Fibroblast of skin of right quadriceps (primary cell): ENCODE measurements at places on chromosomes 5 and 9.

DNA sequence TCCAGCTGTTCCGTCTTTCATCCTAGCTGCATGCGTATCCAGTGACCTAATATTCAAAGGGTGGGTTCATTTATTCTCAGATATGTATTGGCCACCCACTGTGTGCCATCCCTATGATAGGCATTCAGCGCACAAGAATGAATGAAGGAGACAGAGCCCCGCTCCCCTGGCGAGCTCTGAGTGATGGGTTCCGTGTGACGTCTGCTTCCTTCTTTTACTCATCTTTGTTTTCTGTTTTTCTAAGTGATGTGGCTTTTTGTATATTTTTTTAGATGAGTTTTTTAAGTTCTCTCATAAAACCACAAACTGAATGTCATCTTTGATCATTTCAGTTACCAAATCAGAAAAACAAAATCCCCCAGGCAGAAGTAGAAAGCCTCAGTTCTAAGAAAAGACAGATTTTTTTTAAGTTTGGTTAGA, 168.3 kb upstream of the OTULINL start:
- DNase-seq = peak; percentile 29

DNA sequence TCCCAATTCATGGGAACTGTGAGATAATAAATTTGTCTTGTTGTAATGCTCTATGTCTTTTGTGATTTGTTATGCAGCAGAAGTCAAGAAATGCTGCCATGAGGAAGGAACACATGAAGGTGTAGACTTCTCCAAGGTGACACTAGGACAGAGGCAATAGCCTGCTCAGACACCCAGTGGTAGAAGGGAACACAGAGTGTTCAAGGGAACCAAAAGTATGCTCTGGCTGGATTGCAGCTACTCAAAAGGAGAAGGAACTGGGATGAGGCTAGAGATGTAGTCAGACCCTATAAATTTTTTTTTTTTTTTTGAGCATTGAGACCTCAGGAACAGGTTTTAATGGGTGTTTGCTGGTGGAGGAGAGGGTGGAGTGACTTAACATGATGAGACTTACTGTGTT, 232.5 kb downstream of the PARP8 start:
- no peak for DNase-seq

DNA sequence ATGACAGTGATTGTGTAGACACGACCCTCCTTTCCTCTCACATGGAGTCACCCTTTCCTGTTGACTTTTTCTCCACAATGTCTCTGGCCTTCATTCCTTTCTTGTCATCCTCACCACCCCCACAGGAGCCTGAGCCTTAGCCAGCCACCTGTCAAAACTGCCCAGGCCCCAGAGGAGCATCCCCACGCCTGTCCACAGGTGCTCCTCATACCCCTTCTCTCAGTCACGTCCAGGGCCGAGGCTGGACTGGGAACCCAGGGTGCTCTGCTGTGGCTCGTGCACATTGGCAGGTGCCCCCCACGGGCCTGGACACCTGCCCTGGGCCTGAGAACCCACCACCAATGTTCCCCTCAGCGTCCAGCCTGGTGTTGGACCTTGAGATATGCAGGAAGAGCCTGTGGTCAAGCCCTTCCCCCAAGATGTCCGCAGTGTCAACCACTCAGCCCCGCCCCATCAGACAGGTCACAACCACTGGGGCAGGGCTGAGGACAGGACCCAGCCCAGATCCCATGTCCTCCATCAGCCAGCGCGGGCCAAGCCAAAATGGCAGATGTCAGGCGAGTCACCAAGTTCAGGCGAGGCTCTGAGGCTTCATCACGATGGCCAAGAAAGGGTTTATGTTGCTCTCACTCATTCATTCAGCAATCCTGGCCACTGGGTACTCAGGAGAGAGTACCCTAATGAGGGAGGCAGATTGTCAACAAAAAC, 65.8 kb upstream of the STXBP1 start:
- DNase-seq = no peak

DNA sequence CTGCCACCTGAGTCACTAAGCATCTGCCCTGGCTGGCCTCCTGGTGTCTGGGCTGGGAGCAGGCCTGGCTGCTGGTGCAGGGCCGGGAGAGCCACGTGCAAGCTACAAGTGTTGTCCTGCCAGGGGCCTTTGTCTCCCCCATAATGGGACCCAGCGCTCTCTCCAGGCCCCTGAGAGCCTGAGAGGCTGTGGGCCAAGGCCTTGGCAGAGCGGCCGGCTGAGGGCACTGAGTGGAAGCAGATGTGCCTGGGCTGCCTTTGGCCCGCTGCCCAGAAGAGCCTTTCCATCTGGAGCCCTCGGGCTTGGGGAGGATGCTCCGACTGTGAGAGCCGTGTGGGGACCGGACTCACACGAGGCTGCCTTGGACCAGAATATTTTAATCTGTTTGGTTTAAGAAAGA, 185.5 kb downstream of the RGS3 start:
- peak; percentile 55 for DNase-seq

DNA sequence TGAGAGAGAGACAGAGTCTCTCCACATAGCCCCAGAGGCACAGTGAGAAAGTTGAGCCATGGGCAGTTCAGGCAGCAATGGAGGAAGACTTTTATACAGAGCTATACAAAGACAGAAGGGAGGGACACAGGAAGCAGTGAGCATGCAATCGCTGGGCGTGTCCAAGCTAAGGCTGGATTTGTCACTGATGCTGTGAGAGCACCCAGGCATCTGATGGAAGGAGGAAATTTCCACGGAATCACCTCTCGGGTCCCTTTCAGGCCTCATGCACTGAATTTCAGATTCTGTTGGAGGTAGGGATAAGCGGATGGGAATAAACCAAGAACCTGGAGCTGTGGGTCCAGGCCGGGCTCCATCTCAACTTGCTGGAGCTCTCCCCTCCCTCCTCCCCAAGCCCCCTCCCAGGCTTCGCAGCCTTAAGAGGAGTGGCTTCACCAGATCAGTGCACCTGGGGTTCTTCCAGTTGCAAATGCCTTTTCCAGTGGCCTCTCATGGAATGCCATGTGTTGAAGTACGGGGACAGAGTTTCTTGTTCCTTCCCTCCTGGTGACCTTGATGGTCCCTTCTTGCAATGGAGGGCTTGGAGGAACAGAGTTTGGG, 114.8 kb upstream of the ALDH1B1 start:
- DNase-seq = no peak

DNA sequence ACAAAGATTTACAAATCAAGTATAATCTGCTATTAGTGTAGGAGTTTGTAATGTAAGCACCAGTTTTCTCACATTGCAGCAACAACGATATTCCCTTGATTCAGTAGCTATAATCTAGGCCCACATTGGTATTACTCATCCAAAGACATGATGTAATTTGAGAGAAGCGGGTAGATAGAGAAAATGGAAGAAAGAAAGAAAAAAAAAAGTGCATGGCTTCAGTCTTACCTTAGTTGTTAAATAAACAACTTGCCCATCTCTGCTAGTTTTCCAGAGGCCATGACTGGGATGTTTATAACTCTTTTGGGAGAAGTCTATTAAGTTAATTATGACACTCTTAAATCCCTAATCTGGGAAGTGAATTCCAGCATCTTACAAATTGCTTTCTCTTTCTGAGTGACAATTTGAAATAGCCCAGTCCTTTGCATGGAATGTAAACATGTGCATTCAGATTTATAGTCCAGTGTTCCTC, 2.8 kb downstream of the MELK start:
- peak; percentile 60 for DNase-seq

- DNase-seq = peak; percentile 1
Measured at GRCh38 chr9:103037508-103038477, 42.7 kb downstream of the CYLC2 start.

GRCh38 chr9:100125910-100126309, 26.9 kb downstream of the INVS start:
- DNase-seq = no peak

DNA sequence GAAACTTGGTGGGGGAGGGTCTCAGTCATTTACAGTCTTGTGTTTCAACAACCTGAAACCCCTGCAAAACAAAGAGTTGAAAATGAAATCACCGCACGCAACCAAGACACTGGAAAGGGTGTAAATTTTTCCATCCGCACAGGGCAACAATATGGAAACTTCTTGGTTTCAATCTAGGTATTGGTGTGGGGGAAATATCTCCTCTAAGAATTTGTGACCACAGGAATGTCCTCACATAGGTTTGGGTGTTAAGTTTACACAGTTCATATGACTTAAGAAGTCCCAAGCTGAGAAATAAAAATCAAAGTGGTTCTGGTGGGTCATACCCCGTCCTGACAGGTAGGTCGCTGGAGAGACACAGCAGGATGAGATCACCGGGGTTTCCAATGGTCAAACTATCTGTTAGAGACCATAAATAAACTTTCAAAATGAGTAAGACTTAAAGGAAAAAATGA, 51.9 kb upstream of the PIP5K1B start:
- DNase-seq = no peak

DNA sequence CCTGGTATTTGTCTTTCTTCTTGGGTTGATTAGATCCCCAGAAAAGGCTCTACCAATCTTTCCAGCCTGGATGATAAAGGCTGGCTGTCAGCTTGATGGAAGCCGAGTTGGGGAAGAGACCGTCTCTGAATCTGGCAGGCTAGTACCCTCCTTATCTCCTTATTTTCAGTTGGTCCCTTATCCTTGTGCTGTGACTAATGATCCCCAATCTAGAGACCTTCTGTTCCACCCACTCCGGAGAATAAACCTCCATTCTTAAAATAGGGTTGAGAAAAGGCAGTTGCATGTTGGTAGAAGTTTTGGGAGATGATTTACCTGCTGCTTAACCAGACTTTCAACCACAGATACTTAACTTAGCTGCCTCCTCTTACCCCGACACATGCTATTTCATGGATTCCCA, 52.3 kb downstream of the PRKACG start:
- no peak for DNase-seq

DNA sequence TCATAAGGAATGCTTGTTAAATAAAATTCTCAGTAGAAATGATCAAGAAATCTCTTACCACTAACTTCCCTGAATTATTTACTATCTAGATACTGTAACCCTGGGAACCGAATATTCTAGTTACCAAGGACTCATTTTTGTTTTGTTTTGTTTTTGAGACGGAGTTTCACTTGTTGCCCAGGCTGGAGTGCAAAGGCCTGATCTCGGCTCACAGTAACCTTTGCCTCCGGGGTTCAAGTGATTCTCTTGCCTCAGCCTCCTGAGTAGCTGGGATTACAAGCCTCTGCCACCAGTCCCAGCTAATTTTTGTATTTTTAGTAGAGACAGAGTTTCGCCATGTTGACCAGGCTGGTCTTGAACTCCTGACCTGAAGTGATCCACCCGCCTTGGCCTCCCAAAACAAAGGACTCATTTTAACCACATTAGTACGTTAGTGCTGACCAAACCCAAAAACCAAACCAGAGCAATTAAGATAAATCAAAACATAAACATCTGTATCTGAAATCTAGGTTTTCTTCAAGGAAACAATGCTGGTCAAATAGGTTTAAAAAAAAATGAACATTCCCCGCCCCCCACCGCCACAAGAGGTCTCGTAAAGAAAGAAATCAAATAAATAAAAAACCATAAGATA, 3.7 kb downstream of the TXN start:
- no peak for DNase-seq

GRCh38 chr5:40223884-40224402, 455.8 kb upstream of the PTGER4 start:
- DNase-seq = peak; percentile 89

GRCh38 chr5:174558190-174558589, 166.2 kb upstream of the MSX2 start:
- DNase-seq = no peak

DNA sequence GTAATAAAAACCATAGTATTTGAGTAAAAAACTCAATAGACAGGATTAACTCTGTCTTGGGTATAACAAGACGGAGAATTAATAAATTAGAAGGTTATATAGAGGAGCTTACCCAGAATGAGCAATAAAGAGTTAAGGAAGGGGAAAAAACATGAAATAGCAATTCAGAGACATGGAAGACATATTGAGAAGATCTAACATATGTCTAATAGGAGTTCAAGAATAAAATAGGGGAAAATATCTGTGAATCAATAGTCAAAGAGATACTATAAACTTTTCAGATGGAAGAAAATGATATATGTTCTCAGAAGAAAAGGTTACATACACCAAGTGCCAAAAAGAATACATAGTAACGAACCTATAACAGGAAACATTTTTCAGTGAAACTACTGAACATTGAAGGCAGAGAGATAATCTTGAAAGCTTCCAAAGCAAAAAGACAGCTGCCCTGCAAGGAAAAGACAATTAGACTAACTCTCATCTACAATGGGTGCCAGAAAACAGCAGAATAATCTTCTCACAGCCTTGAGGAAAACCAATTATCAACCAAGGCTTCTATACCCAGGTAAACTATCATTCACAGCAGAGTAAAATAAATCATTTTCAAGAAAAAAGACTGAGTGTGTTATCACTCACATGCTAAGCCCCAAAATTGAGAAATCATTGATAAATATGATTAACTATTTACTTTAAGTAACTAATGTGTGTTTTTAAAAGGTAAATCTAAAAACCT, 106.0 kb downstream of the ENC1 start:
- no peak for DNase-seq

GRCh38 chr5:73861313-73861988, 235.5 kb downstream of the ARHGEF28 start:
- DNase-seq = peak; percentile 26

GRCh38 chr9:16060436-16061129, 507.7 kb downstream of the CCDC171 start:
- DNase-seq = no peak

- DNase-seq = peak; percentile 35
Measured at GRCh38 chr5:130350131-130350530, 445.9 kb downstream of the CHSY3 start.

DNA sequence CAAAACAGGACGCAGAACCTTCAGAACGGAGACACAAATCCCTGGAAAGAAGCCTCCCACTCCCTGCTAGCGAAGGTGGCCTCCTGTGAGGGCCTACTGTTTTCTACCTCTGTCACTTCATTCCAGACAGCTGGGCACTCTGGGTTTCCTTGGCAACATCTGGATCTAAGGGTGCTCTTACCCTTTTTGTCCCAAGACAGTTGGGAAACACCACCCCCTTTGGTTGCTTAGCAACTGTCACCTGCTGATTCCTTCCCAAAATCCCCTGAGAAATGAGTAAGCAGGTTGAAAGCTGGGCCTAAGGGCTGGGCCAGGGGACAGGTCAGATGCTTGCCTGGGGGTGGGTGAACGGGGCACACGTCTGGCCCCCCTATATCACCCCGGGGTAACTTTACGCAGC, 29.4 kb downstream of the NANS start:
- DNase-seq = no peak

DNA sequence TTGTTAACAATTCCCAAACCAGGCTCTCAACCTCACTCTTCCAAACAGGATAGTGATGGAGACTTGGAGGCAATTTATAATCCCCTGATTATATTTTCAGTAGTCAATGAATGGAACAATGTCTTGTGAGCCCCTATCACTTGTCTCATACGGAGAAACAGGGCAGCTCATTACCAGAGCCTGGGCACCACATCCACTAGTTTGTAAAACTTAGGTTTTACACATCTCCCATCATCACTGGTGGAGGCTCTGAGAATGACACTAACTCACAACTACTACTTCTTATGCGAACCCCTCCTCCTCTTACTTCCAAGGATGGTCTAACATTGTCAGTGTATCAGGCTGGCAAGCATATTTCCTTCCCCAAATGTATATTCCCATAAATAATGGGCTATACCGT, 253.7 kb downstream of the EPB41L4A start:
- DNase-seq = no peak

GRCh38 chr9:621201-621855, 220.2 kb upstream of the DMRT1 start:
- no peak for DNase-seq

- DNase-seq = no peak
Measured at GRCh38 chr5:168494057-168494555, 7.8 kb downstream of the RARS1 start.
